ENCODE measurements at places on chromosomes 7 and 10. TPM values are rescaled to one million over a fixed set of nuclear protein-coding genes. Genes with fewer than 3 reads are reported as not detected.

The SH3PXD2A gene
- 14.6 TPM for total RNA-seq

The CCL24 gene
- total RNA-seq: not detected

The PRSS1 gene
- total RNA-seq: not detected

The ERVW-1 gene
- not detected for total RNA-seq
